ENCODE measurements at places on chromosomes 11 and 22.

GRCh38 chr11:1546536-1547466 lies 25.3 kb downstream of the DUSP8 start:
- DNase-seq = peak; percentile 68

- DNase-seq = no peak
Measured at GRCh38 chr11:115691030-115691429, 186.8 kb upstream of the CADM1 start.

- DNase-seq = peak; percentile 91
Measured at GRCh38 chr22:29152954-29153719, 52.6 kb upstream of the EMID1 start.

- DNase-seq = no peak
Measured at GRCh38 chr11:34178209-34178821, 72.9 kb downstream of the NAT10 start.

- peak; percentile 85 for DNase-seq
Measured at GRCh38 chr11:88345408-88345807, 7.9 kb upstream of the CTSC start.

- DNase-seq = no peak
Measured at GRCh38 chr11:27496461-27496860, 10.1 kb downstream of the LIN7C start.

GRCh38 chr11:67495234-67496005 lies 9.7 kb downstream of the PITPNM1 start:
- DNase-seq = no peak

Data from hematopoietic multipotent progenitor cell treated with erythropoietin and hydrocortisone succinate and interleukin-3 and kit ligand, for 4 days (in vitro differentiated cells).